GM04503 (cell line): ENCODE measurements at places on chromosomes 2 and 18.

GRCh38 chr2:160014227-160014626, 48.2 kb downstream of the PLA2R1 start:
- no peak for DNase-seq

DNA sequence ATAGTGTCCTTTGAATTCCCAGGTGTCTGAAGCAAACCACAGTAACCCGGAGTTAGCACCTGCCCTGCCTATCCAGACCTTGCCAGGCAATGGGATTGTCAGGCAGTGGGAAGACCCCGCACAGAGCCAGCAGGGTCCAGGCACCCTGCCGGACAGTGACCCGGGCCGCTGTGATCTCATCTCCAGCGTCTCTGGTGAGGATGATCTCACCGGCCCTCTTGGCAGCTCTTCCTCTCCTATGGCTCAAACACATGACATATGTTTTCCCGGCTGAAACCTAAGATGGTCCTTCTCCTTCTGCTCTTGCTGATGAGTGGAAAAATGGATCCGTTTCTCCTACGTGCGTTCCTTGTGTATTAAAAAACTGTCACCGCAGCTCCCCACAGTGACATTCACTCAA, 75.1 kb downstream of the ACOXL start:
- no peak for DNase-seq

DNA sequence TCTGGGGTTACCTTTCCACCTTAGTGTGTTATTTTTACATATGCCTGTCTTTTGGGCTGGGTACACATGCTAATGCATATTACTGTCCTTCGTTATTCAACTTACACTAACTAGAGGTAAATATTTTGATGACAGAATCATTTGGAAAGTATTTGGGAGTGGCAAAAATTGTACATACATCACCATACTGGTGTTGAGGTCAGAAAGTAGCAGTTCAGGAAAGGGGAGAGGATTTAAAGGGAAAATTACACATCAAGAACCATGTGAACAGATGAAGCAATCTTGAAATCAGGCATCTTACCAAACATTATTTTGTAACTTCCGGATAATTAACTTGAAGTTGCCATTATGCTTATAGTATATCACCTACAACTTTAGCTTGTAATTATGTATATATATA, 379.7 kb downstream of the RND3 start:
- no peak for DNase-seq

DNA sequence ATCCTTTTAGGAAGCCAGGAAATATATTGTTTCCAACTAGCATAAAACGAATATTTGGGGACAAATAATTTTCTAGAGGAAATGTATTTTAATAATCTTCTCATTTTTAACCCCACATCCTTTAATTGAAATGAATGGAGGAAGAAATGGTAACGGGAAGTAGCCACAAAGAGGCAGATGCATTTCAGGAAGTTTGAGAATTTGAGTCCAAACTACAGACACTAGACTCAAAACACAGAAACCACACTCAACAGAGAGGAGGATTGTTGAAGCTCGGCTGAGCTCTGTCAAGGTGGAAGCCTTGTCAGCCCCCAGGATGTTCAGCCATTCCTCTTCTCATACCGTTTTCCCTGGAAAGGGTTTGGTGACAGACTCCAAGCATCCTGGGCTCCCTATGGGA, 288.5 kb downstream of the NAPG start:
- DNase-seq, result no peak

- no peak for DNase-seq
These were observed 65.6 kb downstream of the MYCN start for GRCh38 chr2:16005816-16006536.

DNA sequence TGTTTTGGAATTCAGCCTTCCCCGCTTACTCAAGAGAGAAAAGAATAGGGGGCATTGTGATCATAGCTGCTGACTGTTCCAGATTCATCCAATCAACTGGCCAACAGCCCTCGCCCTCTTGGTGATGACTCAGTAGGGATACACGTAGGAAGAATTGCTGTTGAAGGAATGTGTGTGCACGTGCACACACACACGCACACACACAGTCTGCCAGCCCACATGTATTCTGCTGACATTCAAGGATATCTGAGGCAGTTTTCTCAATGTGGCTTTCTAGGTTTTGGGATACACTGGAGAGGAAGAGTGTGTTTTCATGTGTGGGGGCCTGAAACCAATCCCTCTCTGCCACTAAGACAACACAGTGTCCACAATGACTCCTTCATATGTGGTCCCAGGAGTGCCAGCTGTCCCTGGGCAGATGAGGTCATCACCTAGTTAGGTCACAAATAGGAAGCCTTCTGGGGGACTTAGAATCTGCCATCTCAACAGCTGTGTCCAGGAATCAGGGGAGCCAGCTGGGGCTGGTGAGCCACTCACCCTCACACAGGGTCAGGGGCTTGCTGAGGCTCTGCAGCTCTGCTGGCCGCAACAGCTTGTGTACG, 352.6 kb downstream of the SS18 start:
- peak; percentile 90 for DNase-seq

GRCh38 chr2:1818404-1818803, 74.1 kb upstream of the PXDN start:
- DNase-seq, result no peak

DNA sequence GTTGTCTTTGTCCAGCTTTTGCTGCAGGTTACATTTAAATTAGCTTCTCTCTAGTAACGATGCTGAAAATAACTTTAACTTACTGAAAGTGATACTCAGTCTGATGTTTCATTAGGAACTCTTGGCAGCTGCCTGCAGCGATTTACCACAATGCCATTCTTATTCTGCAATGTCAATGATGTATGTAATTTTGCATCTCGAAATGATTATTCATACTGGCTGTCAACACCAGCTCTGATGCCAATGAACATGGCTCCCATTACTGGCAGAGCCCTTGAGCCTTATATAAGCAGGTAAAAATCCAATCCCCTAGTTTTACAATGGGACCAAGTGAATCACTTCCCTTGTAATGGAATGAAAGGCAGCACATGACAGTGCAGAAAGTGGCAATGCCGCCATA, 16.3 kb upstream of the MFF start:
- DNase-seq, result no peak

DNA sequence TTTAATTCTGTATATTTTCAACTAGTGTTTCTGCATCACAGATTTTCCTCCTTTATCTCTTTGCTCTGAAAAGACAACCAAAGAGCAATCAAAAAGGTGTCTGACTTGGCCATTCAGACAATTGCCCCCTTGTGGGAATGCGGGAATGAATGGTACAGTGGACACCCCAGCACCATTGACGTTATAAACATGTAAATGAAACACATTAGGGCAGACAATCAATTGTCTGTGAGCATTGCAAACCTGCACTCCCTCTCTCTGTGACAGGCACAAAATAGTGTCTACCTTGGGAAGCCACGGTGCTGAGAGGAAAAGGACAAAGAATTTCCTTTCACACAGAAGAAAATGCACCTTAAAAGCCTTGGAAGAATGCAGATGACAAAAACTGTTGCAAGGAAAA, 8.0 kb downstream of the ZEB2 start:
- DNase-seq, result no peak

- no peak for DNase-seq
These were observed 4.2 kb upstream of the SERPINB4 start for GRCh38 chr18:63648241-63648640.

DNA sequence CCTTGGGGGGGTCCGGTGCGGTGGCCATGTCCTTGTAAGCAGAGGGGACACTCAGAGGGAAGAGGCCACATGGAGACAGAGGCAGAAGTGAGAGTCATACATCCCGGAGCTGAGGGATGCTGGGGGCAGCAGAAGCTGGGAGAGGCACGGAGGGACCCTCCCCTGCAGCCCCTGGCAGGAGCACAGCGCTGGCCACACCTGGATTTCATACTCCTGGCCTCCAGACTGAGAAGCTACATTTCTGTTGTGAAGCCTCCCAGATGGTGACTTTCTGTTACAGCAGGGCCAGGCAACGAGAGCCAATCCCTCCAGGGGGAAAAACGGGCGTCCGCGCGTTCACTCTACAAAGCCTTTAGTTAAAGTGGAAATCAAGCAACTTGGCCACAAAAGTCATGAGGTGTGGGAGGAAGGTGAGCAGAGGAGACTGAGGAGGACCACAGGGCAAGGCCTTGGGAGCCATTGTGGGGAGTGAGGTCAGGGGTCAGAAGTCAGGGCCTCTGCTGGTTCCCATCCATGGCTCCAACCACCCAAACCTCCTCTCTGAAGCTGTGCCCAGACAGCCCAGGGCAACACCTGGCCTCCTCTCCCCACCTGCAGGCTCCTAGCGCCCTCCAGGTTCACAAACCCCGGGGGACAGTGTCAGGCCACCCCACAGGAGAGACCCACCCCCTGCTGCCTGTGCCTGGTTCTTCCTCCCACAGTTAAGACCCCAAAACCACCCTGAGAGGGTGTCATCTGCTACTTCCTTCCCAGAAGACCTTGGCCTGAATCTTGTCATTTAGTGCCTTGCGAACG, 4.5 kb upstream of the MBP start:
- no peak for DNase-seq

GRCh38 chr2:166057370-166058164, 70.3 kb downstream of the SCN1A start:
- DNase-seq, result peak; percentile 3

DNA sequence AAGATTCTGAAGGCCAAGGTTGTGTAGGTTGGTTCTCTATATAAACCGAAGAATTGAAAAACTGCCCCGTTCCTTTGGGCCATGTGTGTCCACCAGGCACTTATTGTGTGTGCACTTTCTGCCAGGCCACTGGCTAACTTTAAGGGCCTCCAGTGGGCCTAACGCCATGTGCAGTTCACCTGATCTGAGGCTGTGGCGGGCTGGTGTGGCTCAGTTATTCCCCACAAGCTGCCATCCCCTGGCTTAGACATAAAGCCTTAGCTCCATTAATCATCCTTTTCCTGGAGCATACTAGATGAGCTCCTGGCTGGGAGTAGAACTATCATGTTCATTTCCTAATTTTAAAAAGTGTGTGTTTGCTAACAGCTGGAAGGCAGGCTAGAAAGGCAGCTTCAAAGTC, 304.1 kb upstream of the TNP1 start:
- DNase-seq, result no peak

DNA sequence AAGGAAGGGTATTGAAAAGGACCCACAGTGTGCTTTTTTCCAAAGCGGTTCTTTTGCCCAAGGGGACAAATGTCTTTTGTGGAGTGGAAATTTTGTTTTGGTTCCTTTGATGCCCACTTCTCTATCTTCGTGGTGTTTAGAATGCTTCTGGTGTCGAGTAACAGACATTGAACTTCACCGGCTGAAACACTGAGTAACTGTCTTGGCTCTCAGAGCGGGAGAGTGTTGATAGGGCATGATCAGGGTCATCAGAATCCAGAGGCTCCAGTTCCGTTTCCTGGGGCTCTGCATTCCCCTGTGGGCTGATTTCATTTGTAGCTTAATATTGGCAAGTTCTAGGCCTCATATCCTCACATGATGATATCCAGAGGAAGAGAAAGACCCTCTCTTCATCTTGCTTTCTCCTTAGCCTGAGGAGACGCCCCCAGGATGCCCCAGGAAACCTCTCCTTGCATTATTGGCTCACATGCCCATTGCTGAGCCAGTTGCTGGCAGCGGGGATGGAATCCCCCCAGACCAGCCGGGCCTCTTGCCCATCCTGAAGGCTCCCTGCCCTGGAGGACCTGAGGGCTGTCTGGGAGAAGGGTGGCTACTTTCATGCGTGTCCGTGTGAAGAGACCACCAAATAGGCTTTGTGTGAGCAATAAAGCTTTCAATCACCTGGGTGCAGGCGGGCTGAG, 27.9 kb upstream of the AGFG1 start:
- no peak for DNase-seq

GRCh38 chr2:85826990-85827878, 61.6 kb downstream of the ST3GAL5 start:
- no peak for DNase-seq

GRCh38 chr18:27967913-27968824, 208.8 kb downstream of the CDH2 start:
- no peak for DNase-seq

DNA sequence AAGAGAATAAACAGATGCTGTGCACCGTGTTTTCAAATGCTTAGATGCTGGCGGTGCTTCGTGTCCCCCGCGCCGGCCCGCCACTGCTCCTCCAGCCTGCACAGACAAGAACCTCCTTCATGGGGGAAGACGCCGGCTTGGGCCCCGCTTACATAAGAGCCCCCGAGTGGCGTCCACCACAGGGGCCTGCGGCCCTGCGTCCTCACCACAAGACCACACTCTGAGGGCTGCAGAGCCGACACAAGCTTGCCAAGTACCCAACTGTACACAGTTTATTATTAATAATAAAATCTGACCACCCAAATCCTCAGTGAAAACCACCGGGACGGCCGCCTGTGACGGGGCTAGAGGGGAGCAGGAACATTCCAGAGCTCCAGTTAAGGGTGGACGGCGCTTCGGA, 232.2 kb downstream of the HDAC4 start:
- no peak for DNase-seq

- no peak for DNase-seq
These were observed 224.0 kb upstream of the NCKAP5 start for GRCh38 chr2:133792223-133792622.

DNA sequence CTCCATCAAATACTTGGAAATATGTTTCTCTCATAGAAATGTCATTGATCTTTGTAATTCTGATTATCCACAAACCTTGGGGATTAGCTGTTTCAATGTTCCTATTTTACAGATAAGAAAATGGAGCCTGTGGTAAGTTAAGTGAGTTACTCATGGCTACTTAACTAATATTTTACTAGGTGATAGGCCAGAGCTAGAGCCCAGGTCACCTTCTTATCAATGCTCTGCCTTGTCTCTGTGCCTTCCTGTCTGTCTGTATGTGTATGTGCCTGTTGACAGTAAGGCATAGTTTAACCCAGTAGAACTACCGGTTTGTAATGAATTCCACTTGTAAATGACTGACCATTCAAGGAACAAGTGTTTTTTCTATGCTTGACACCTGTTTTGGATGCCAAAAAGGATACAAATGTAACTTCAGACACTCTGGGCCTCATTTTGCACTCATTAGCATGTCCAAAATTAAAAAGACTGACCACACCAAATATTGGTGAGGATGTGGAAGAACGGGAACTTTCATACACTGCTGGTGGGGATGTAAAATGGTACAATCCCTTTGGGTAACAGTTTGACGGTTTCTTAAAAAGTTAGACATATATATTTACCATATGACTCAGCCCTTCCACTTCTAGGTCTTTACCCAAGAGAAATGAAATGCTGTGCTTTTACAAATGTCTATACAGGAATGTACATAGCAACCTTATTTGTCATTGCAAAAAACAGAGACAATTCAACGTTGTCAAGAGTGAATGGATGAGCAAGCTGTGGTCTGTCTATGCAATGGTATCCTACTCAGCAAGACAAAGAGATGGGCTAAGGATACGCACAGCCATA, 19.6 kb upstream of the IL1A start:
- DNase-seq, result no peak

GRCh38 chr18:48957136-48957535, 6.4 kb upstream of the SMAD7 start:
- no peak for DNase-seq

DNA sequence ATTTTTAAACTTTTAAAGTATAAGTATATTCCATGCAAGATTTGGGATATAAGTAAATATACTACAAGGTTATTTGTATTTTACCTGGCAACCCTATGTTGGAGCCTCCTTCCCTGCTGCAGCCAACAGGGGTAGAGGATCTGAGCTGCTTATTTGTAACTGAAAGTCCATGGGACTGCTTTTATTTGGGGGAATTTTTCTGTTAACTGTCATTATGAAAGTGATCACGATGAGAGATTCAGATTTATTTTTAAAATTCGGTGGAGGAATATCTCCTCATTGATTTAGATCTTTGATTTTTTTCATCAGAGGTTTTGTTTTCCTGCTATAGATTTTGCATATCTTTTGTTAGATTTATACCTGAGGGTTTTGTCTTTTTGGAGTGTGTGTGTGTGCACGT, 215.9 kb downstream of the PRKCE start:
- no peak for DNase-seq
